Activated CD4-positive, CD25-positive, alpha-beta regulatory T cell (primary cell): ENCODE measurements at places on chromosomes 6 and 20.

DNA sequence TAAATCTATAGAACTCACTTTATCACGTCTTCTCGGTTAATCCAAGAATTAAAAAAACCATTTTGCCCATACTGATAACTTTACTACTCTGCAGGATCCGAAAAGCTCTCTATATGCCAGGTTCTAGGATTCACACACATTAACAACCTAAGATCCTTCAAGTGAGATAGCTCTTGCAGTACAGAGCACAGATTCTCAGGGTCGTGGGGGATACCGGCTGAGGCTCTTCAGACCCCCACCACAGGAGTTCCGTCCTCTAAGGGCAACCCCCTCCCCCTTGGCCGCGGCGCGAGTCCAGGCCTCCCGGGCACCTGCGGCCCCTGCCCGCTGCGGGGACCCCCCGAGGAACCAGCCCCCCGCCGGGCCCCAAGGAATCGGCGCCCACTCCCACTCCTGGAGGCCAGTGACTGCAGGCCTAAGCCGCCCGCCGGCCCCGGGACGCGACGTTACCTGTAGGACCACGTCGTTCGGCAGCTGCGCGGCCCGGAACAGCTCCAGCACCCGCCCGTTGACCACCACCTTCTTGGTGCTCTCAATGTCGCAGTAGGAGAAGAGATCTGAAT lies 892 bp downstream of the REPS1 start:
- no peak for DNase-seq

DNA sequence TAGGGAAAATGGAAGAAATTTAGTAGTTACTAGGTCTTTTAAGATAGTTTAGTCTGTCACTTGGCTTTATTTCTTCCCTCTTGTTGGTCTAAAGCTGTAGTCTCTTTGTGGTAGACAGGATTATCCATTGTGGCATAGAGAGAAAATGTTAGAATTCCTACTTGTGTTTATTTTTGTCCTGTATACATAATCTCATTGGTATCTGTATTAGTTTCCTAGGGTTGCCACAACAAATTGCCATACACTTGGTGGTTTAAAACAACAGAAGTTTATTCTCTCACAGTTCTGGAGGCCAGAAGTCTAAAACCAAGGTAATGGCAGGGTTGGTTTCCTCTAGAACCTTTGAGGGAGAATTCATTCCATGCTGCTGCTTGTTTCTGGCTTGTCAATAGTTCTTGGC lies 119.4 kb downstream of the ZFAND3 start:
- no peak for DNase-seq

DNA sequence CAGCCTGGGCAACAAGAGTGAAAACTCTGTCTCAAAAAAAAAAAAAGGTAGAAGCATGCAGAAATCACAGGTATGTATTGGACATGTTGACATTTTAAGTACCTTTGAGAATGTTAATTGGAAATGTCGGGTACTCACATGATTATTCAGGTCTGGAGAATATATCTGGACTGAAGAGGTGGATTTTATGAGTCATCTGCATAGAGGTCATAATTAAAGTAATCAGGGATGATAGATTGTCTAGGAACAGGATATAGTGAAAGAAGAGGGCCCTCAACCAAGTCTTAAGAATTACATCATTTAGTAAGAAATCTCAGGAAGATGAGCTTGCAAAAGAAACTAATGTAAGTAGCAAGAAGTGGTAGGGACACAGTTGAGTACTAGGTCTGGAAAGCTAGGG lies 212.5 kb downstream of the UTRN start:
- DNase-seq: no peak

DNA sequence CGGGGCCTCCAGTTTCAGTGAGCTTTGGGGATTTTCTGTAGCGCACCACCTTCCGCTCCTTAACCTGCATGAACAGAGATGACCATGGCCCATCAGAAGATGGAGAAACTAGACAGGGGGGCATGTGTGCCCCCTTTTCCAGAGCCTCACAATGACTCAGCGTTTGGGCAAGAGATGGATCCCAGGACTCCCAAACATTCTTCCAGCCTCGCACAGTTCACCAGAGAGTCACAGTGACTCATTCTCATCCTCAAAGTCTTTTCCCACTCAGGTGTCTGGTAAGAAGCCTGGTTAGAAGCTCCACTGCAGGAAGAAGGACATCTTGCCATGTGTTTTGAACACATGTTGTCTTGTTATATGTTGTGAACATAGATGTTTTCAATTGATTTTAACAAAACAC lies 76.2 kb upstream of the FRMD1 start:
- DNase-seq: no peak

GRCh38 chr6:50362706-50363105 lies 313.0 kb upstream of the DEFB112 start:
- DNase-seq: no peak

DNA sequence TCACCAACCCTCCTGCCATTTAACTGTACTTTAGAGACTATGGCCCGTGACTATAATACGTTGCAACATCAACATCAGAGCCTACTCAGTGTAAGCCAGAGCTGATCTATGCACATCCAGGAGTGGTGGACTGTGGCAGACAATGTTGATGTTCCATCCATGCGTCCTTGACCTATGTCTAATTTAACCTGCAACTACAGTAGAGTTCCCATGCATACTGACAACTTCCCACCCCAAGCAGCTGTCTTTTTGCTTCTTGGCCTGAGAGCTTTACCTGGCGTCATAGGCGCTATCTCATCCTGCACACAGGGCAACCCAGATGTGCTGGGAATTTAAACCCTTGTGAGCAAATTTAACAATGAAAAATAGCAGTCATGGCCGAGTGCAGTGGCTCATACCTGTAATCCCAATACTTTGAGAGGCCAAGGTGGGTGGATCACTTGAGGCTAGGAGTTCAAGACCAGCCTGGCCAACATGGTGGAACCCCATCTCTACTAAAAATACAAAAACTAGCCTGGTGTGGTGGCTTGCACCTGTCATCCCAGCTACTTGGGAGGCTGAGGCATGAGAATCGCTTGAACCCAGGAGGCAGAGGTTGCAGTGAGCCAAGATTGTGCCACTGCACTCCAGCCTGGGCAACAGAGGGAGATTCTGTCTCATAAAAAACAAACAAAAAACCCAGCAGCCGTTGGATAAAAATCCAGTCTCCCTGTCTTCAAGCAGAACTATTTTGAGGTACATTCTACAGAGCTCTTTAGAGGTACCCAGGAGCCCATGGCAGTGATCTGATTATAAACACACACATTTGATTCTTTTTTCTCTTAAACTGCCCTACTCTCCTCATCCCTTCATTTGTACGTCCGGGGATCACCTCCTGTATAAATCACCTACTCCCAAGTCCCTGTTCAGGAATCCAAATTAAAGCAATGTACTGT lies 22.0 kb downstream of the PERP start:
- no peak for DNase-seq

GRCh38 chr6:13156381-13156780 lies 172.0 kb downstream of the TBC1D7 start:
- DNase-seq: no peak
